Bronchus fibroblast of lung (primary cell): ENCODE measurements at places on chromosomes 4 and X. TPM values are rescaled to one million over a fixed set of nuclear protein-coding genes. Genes with fewer than 3 reads are reported as not detected.

Gene NAP1L3
- 0.89 and 1.8 TPM in 2 replicates for total RNA-seq

Gene TBX22
- total RNA-seq = not detected in 2 replicates

Gene SPANXC
- total RNA-seq = not detected in 2 replicates

Gene C4orf46
- total RNA-seq = 16.0 and 17.8 TPM in 2 replicates

Gene TKTL2
- total RNA-seq = not detected in 2 replicates

Gene GPRIN3
- total RNA-seq = under 0.01 TPM in 2 replicates

Gene POU4F2
- total RNA-seq = not detected in 2 replicates

Gene RAB40A
- under 0.01 TPM in 1 of 2 replicates, not detected in the other for total RNA-seq

Gene SYP
- 0.15 and 0.17 TPM in 2 replicates for total RNA-seq

Gene TNMD
- not detected in 2 replicates for total RNA-seq

Gene CPLX1
- under 0.01 TPM in 1 of 2 replicates, not detected in the other for total RNA-seq

Gene MAOB
- under 0.01 and 0.17 TPM in 2 replicates for total RNA-seq

Gene GAGE12J
- not detected in 2 replicates for total RNA-seq

Gene GABRE
- 0.74 and 1.5 TPM in 2 replicates for total RNA-seq

Gene NALF2
- total RNA-seq = not detected in 2 replicates

Gene DCAF12L1
- not detected in 2 replicates for total RNA-seq

Gene DOK7
- total RNA-seq = not detected in 2 replicates

Gene TMEM31
- not detected in 2 replicates for total RNA-seq

Gene TMEM255A
- total RNA-seq = 0.45 and 0.67 TPM in 2 replicates

Gene TAF7L
- total RNA-seq = 0.17 and 0.30 TPM in 2 replicates

Gene HTR2C
- not detected in 2 replicates for total RNA-seq

Gene MSX1
- 0.74 and 1.5 TPM in 2 replicates for total RNA-seq
